Stimulated activated CD4-positive, alpha-beta T cell treated with anti-CD3 and anti-CD28 coated beads, Interleukin-1b, Interleukin-23, amount 100 ng/mL, for 1 hour (primary cell): ENCODE measurements at places on chromosomes 12 and 14.

DNA sequence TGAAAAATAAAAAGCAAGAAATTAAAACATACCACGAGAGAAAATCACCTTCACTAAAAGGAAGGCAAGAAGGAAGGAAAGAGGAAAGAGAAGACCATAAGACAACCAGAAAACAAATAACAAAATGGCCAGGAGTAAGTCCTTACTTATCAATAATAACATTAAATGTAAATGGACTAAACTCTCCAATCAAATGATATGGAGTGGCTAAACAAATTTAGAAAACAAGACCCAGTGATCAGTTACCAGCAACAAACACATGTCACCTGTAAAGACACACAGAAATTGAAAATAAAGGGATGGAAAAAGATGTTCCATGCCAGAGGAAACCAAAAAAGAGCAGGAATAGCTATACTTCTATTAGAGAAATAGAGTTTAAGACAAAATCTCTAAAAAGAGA, 85.0 kb upstream of the SLC38A4 start:
- no peak for DNase-seq

DNA sequence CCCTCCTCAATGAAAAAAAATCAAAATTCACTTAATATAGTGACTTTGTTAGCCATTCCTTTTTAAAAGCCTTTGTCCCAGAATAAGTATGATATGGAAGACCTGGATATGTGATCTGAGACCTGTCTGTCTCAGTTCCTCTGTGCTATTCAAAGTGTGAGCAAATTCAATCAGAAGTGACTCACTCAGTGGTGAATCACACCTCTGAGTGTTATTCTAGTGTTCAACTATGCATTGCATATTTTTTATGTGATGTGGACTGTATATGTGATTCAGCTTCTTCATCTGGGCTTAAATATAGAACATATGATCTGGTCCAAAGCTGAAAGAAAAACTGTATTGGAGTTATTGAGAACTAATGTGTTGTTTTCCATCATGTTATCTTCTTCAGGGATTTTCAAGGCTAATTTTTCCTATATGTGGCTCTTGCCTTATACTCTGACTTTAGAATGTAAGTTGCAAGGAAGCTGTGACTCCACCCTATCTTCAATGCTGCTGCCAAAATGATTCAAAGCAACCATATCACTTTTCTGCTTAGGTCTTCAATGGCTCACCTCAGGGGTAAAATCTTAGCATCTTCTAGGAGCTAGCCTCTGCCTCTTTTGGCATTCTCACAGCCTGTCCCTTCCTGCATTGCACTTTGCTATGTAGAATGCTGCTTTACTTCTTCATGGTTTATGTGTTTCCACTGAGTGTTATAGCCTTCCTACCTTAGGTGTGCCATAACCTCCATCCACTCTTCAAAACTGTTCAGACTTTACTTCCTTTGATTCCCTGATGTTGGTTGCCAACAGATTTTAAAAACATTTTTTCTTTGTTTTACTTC, 169.8 kb downstream of the OTOGL start:
- no peak for DNase-seq

- no peak for DNase-seq
Observed at GRCh38 chr14:81452341-81453133, 52.4 kb upstream of the STON2 start.

- DNase-seq = no peak
Observed at GRCh38 chr12:60172266-60173211, 576.7 kb downstream of the SLC16A7 start.

GRCh38 chr14:54127526-54127925, 170.9 kb upstream of the BMP4 start:
- DNase-seq = no peak

- DNase-seq = no peak
Observed at GRCh38 chr14:74203639-74204038, 35.6 kb upstream of the VSX2 start.

DNA sequence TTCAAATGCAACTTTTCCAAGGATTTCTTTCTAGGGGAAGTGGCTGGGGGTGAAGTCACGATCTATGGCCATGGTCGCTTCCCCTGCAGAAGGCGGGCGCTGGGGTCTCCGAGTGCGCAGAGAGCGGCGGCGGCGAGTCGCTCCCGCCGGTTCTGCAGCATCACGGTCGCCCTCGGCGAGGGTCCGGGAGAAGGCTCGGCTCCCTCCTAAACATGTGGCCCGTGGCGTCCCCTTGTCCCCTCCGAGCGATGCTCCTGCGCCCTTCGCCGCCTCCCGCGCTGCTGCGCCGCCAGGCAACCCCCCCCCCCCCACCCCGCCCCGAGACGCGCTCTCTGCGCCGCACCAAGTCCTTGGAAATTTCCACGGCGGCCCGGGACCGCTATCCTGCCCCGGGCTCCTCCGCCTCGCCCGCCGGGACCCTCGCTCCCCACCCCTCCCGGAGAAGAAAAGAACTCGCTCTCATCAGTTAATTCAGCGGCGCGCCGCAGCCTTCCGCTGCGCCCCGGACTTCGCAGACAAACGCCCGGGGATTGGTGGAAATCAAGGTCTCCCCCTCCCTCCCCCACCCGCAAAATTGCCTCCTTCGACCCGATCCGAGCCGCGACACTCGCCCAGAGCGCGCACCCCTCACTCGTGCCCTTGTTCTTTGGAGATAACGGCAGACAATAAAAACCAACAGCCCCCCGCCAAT, at the start of gene ST8SIA1:
ST8SIA1 (minus strand) TSS at position 298 of the 691 bp plus-strand sequence. CDS start 475 bp downstream, outside the sequence.
- peak; percentile 34 for DNase-seq

- DNase-seq = no peak
Observed at GRCh38 chr14:76351941-76352340, 24.0 kb upstream of the ESRRB start.

GRCh38 chr12:6786416-6787094, 2.8 kb upstream of the CD4 start:
- DNase-seq = no peak

GRCh38 chr12:61654698-61655097, 605.5 kb upstream of the USP15 start:
- DNase-seq = no peak

- DNase-seq = no peak
Observed at GRCh38 chr12:1932264-1932777, 13.9 kb upstream of the CACNA2D4 start.

DNA sequence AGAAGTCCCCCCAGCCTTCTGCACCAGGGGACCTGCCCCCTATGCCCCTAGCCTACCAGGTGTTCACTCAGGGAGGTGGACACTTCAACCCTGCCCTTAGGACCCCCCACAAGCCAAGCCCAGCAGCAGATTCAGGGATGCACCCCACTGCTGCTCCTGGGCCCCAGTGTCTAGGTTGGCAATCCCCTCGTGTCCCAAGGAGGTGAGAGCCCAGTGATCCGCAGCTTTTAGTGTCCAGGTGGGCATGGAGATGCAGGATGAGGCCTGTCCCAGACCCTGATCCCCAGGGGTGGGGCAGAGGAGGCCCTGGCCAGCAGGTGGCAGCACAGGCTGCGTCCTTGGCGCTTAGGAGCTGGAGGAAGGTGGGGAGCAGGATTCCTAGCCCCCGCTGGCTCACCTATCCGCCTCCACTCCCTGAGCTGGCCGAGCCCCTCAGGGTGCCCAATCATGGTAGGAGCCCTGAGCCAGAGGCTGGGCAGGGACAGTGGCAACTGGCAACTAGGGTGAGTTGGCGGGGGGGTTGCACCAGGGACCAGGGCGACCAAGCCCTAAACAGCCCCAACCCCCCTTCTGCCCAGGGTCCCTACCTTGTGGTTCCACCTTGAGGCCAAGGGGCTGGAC, 4.1 kb downstream of the CKB start:
- peak; percentile 45 for DNase-seq

DNA sequence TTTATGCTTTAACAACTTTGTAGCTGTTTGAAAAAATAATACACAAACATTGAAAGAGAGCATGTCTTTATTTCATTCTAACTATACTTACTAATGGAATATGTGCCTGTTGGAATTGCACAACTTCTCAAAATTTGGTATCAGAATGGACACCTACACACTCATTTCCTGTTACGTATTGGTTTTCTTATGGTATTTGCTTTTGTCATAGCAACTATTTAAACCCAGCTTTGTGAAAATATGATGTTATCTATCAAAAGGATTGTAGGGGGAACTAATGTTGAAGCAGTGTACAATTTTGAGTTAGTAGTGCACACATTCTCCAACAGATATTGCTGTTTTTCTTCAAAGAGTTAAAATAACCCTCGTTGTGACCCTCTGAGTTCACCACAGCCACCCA, 52.6 kb downstream of the RBMS2 start:
- DNase-seq = no peak

GRCh38 chr14:54772451-54772881, 130.2 kb downstream of the GCH1 start:
- no peak for DNase-seq

- DNase-seq = no peak
Observed at GRCh38 chr14:32607399-32607798, 278.3 kb downstream of the AKAP6 start.

DNA sequence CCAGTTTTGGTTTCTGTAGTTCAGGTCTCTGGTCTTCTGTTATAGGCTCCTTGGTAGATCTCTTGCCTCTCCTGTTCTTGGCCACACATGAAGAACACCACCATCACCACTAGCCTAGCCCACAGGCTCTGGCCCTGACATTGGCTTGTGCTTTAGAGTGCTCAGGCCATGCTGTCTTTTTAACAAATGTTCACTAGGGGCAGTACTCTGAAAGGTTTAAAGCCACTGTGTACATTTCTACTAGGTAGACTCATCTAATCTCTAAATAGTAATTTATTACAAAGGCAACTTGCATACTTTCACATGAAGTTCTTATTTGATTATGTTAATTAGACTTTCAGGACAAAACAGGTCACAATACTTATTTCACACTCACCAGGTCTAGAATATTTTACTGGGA, 38.3 kb downstream of the PDE6H start:
- no peak for DNase-seq

DNA sequence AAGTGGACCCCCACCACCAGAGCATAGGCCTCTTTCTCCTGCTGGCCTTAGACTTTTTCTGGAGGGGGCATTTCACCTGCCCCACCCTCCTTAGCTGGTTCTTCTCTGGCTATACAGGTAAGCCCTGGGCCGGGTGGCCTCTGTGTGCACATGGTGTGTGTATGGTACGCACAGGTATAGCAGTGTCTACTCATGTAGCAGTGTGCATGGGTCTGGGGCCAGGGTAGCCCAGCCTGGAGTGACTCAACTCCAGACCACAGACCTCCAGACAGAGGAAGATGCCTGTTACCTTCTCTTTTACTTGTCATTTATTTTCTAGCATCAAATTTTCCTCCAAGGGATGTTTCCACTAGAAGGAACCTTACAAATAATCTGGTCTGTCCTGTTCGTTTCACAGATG, 6.9 kb downstream of the KCNA5 start:
- no peak for DNase-seq
